GDM1 (cell line): ENCODE measurements at places on chromosomes 6 and 20.

- no peak for DNase-seq
These were observed 826 bp upstream of the PYGB start for GRCh38 chr20:25247000-25247517.

GRCh38 chr20:35700625-35701148 is 1.5 kb downstream of the ROMO1 start:
- no peak for DNase-seq

DNA sequence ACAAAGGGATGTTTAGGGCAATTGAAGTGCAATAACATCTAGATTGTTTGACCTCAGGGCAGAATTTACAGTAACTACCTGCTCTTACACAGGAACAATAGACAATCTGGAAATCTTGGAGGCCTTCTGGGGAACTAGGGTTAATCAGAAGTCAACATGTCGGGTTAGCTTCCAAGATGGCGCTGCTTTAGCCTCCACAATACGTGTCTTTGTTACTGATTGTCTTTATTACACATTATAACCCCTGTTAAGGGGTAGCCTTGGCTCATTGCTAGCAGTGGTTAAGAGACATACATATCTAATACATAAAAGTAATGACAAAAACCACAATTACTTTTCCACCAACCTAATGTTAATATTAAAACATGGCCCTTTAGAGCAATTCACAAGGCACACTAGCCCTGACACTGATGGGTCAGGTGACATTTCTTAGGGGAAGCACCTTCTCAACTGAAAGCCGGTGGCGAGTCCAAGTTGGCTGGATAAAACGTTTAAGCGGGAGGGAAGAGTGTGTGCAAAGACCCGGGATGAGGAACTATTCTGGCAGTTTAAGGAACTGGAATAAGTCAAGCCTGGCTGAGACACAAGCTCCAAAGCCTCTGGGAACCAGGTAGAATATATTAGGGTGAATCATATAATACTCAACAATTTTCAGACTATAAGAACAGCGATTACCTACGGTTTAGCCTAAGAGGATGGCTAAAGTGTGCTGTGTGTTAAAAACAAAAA is 236.9 kb downstream of the BCAS1 start:
- no peak for DNase-seq

DNA sequence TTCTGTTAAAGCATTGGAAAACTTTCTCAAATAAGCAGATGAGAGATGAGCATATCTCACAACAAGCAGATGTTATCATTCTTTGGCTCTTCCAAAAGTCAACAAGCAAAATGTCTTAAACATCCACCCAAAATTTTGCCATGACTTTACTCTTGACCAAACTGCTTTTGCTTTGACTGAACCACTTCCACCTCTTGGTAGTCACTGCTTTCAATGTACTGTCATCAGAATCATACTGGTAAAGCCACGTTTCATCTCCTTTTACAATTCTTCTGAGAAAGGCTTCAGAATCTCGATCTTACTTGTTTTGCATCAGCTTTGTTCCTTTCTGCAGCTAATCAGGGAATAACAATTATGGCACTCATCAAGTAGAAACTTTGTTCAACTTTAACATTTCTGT is 498.5 kb upstream of the GJE1 start:
- no peak for DNase-seq

DNA sequence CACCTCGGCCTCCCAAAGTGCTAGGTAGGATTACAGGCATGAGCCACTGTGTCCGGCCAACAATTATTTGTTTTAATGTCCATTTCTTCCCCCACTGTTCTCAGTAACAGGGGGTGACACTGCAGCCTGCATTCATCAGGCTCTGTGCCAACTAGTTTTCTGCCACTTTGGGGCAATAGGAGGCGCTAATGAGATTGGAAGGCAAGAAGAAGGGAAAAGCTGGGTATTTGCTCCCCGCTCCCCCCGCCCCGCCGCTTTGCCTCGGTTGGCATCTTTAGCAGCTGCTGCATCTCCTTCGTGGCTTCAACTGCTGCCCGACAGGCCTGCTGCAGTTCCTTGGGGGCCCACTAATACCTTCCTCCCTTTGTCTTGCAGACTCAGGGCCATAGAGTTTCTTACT is 35.0 kb upstream of the MDGA1 start:
- DNase-seq: no peak

- no peak for DNase-seq
These were observed 178.7 kb upstream of the TSHZ2 start for GRCh38 chr20:52793339-52793963.

DNA sequence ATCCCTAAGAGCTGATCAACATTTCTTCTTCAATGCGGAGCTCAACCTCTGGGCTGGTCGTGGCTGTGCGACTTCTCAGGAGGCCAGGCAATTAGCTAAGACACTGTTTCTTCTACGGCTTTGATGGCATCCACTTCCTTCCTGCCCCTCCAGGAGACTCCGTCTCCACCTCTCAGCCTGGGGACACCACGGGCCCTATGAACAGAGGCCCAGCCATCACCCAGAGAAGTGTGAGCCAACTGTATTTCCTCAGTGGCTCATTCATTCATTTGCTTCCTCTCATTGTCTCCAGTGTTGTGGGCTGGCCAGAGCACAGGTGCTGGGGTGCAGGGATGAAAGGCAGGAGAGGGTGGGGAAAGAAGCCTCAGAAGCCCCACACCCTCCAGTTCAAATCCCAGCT is 51.8 kb upstream of the APCDD1L start:
- no peak for DNase-seq

DNA sequence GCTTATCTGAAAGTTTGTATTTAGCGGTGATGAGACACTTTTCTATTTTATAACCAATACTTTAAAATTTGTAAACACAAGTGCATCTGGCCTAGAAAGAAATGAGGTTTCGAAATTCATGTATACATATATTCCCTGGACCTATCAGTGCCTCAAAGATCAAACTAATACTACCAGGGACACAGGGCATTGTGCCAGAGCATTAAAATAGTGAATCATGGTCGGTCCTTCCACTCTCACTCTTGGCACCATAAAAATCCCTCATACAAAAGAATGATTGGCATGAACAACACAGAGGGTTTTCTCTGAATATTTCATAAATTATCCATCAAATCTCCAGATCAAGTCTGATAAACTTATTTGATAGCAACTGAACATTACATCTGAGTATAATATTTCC is 62.0 kb downstream of the MMUT start:
- DNase-seq: no peak

GRCh38 chr20:58647796-58648501 is 3.1 kb upstream of the STX16 start:
- no peak for DNase-seq

GRCh38 chr6:81718126-81718525 is 34.4 kb downstream of the TENT5A start:
- DNase-seq: no peak

DNA sequence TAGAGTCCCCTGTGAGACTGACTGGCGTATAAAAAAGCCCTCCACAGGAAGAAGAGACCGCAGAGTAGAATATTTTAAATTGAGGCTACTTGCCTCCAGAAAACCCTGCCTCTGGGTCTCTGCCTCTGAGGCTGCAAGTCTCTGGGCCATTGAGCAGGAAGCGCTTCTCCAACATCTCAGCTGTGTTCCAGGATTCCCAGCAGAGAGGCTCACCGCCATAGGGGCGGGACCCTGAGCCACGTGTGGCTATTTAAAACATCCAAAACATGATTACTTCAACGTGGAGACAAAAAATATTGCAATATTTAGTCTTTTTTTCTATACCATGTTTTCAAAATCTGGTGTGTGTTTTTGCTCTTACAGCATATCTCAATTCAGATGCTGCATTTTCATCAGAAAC is 59.4 kb downstream of the GNAS-AS1 start:
- DNase-seq: no peak

DNA sequence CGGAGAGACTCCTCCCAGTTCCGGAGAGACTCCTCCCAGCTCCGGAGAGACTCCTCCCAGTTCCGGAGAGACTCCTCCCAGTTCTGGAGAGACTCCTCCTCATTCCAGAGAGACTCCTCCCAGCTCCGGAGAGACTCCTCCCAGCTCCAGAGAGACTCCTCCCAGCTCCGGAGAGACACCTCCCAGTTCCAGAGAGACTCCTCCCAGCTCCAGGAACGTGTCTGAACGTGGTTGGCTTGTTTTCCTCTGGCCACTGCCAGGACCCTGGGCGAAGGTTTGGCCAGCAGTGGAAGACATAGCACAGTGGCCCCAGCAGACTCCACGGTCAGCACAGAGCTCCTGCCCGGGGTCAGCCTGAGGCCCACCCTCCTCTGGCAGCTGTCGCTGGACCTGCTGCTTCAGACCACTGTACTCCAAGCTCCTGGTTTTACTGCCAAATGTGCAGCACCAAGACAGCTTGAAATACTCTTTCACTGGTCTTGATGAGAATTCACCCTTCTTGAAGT is 122.3 kb upstream of the AFDN start:
- no peak for DNase-seq

- no peak for DNase-seq
These were observed 202.7 kb downstream of the ARHGAP18 start for GRCh38 chr6:129507059-129507807.

DNA sequence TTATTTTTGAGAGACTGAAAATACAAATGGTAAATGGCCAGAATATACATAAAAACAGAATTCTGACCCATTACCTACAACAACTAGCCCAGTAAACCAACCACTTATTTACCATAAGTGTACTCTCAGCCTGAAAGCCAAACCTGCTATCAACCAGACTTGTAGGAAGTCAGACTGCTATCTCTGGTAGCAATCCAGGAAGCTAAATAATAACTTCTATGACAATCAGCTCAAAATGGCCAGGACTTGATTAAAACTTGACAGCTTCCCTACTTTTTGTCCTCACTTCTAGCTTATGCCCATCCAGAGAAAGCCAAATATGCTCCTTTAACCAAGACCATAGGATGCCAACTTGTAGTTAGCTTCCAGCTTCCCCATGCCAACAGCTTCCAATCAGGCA is 4.7 kb upstream of the WTAP start:
- DNase-seq: no peak

DNA sequence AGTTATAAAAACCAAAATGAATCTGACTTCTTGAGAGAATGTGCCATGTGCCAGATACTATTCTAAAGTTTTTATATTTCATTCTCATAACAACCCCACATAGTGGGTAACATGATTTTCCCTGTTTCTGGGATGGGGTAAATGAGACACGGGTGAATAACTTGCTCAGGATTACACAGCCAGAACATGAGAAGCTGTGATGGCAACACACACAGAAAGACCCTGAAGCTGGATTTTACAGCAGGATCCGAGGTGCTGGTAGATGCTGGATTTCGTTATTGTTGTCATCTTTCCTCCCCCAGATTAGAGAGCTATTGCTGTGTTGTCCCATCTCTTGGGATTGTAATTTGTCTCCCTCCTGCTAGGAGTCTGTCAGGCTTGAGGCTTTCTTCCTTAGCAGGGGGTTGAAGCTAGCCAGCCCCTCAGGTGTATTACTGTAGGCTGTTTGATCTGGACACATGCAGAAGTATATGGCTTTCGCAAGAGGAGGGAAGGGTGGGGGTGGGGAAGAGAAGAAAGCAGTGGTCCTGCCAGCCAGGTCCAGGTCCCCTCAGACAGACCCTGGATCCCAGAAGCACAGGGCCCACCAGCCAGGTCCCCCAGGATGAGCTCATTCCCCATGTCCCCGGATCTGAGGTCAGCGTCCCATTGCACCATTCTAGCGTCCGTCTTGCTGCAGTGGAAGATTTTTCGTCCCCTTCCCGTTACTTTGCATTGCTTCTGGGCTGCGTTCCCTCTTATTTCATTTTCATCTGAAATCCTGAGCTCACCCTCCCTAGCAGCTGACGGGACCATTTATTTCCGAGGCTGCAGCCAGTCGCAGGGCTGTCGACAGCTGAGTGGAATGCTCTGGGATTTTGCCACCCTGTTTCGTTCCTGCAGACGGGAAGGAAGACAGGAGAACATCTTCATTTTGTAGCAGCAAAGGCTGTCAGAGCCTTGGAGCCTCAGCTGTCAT is 7.3 kb upstream of the KCNG1 start:
- no peak for DNase-seq

- DNase-seq: no peak
These were observed at the start of gene DDO for GRCh38 chr6:110415086-110415916. Gene DDO (minus strand): TSS chr6:110415575. CDS start chr6:110413462, 2,113 bp downstream.

GRCh38 chr6:145836170-145836569 is 21.6 kb upstream of the FBXO30 start:
- no peak for DNase-seq

GRCh38 chr6:5878792-5879191 is 127.9 kb downstream of the NRN1 start:
- DNase-seq: no peak

GRCh38 chr20:46276531-46276930 is 31.8 kb downstream of the CDH22 start:
- no peak for DNase-seq

GRCh38 chr6:36340618-36341454 is 4.1 kb upstream of the BNIP5 start:
- DNase-seq: peak; percentile 18

DNA sequence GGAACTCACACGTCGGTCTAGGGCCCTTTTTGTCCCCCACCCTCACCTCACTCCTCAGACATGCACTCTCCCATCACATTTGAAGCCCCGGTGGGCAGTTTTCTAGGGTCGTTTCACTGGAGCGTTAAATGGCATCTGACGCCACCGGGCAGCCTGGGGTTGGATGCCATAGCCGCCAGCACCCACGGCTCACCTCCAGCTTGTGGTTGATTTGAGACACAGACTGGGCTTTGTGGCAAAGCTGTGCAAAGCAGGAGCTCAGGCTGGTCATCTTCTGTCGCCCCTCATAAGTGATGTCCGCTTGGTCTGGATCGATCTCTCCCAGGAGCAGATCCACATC is 530 bp downstream of the GOPC start:
- no peak for DNase-seq

DNA sequence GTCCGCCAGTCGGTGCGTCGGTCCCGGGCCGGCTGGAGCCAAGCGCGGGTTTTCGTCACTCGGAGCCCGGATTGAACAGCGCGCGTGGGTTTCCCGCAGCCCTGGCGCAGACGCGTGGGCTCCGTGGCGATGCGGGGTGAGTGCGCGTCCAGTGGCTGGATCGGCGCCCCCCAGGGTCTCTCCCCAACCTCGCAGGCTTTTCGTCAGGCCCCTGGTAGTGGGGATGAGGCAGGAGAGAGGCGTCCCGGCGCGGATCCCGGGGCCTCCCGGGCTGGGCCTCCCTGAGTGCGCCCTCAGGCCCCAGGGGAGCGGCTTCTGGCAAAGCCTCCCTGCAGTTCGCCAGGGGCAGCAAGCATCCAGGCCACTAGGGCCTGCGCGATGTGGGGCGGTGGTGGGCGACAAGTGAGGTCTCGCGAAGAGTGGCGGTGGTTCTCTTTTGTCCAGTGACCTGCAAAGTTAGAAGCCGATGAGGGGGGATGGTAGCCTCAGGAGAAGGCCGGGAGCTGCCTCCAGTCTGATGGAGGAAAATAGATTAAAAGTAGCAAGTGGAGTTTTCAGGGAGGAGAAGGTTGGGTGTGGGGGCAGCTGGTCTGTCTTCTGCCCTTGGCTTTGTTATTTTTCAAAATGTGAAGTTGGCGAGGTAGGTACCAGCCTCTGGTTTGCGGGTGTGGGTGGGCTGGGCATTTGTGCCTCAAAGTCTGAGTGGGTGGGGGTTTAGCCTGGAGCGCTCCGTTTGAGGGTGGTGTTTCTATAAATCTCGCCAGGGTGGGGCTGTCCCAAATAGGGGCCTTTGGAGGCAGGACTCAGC is 1.6 kb downstream of the TOX2 start:
- DNase-seq: no peak

- DNase-seq: no peak
These were observed 37.2 kb downstream of the TRMT6 start for GRCh38 chr20:5913166-5913565.

GRCh38 chr6:162580619-162581018 is 146.9 kb downstream of the PRKN start:
- DNase-seq: no peak

GRCh38 chr6:42239333-42239732 is 21.7 kb upstream of the MRPS10 start:
- no peak for DNase-seq

GRCh38 chr6:113879186-113880096 is 22.3 kb downstream of the MARCKS start:
- peak; percentile 21 for DNase-seq

GRCh38 chr6:150749091-150749670 is 116.3 kb upstream of the MTHFD1L start:
- no peak for DNase-seq
